Motor neuron (in vitro differentiated cells): ENCODE measurements at places on chromosomes 12 and 14.
A peak's percentile ranks its signal among the peaks of the same experiment; 100 is the strongest.

GRCh38 chr12:132305560-132305966 is 23.8 kb downstream of the GALNT9 start:
- no peak for ATAC-seq

DNA sequence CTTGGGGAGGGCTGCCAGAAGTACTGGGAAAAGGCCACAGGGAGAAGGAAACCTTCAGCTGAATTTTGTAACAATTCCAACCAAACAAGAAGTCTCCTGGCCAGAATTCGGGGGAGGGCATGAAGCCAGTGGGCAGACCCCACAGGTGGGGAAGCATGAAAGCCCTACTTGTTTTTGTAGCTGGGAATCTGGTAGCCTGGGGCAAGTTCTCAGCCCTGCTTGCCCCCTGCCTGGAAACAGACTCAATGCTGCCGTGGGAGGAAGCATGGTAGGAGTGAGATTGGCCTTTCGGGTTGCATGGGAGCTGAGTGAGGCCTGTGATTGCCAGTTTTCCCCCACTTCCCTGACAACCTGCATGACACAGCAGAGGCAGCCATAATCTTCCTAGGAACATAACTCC is 259.2 kb upstream of the RMST start:
- no peak for ATAC-seq

GRCh38 chr12:482061-482460 is 22.3 kb downstream of the B4GALNT3 start:
- ATAC-seq: no peak

GRCh38 chr12:40534828-40535227 is 157.4 kb upstream of the CNTN1 start:
- no peak for ATAC-seq

- peak; percentile 86 for ATAC-seq
Observed at GRCh38 chr12:123078120-123078465, 72.8 kb downstream of the PITPNM2 start.

GRCh38 chr14:90184571-90185266 is 71.6 kb upstream of the PSMC1 start:
- ATAC-seq: no peak

DNA sequence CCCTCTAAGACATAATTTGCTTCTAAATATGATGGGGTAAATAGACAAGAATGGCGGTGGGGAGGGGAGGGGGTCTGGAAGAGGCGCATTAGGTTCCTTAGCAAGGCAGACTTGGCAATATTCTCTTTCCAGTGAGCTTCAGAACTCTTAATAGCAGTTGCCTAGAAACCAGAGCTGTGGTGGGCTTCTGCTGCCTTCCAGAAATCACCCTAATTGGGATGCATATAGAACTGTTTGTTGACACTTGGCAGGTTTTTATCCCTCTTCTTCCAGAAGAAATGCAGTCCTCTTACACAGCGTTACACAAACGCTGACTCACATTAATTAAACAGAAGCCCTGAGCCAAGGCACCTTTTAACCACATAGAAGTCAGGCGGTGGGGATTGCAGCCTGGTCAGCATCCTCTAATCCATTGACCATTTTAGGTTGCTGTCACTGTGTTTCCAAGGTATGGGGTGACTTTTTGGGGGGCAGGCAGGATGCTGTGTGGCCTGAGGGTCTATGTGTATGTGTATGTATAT is 114.1 kb downstream of the CCDC60 start:
- peak; percentile 79 for ATAC-seq

DNA sequence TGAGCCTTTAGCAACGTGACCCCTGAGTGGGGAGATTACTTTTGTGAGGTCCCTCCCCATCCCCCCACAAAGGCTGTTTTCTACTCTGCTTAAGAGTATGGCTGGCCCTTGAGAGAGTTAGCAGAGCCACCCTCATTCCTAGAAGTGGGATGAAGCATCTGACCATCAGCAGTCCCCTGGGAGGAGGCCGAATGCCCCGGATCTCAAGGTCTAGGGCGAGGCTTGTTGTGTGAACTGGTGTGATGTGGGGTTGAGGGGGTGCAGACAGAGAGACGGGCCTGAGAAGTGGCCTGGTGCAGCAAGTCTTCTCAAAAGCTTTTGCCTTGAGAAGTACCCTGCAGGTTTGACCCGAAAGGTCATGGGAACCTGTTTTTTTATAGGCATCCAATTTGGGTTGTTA is 153.0 kb upstream of the FKBP4 start:
- no peak for ATAC-seq

- ATAC-seq: no peak
Observed at GRCh38 chr14:27367345-27367744, 769.5 kb upstream of the NOVA1 start.

- ATAC-seq: no peak
Observed at GRCh38 chr14:57943038-57943437, 77.1 kb upstream of the SLC35F4 start.

DNA sequence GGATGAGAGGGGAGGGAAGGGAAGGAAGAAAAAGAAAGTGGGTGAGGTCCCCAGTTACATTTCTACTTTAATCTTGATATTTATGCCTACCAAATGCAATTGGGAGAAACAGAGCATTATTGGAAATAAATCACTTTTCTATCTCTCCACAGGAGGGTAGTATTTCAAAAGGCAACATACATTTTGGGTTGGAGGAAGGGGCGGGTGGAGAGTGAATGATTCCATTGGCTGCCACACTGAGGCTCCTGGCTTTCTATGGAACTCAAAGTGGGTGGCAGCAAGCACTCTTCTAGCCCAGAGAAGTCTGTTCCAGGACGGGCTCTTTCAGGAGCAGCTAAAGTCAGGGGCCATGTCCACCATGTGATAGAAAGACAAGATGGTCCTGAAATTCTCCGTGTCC is 441.3 kb downstream of the DAD1 start:
- ATAC-seq: no peak

DNA sequence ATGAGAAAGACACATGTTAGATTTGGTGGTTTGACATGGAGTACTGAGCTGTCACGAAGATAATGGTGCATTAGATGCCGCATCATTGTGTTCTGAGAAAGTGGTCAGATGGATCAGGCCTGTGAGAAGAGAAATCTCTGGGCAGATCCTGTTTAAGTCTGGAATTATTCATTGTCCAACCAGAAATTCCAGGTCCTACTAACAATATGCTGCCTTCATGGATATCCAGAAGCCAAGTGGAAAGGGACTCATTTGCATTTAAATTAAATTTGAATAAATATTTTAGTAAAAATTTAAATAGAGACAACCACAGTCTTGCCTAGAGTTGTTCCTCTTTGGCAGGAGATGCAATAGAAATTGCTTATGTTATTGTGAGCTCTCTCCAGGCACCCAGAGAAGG is 330.5 kb upstream of the TMEM132C start:
- no peak for ATAC-seq

- ATAC-seq: no peak
Observed at GRCh38 chr12:110310763-110311162, 29.7 kb downstream of the ATP2A2 start.

DNA sequence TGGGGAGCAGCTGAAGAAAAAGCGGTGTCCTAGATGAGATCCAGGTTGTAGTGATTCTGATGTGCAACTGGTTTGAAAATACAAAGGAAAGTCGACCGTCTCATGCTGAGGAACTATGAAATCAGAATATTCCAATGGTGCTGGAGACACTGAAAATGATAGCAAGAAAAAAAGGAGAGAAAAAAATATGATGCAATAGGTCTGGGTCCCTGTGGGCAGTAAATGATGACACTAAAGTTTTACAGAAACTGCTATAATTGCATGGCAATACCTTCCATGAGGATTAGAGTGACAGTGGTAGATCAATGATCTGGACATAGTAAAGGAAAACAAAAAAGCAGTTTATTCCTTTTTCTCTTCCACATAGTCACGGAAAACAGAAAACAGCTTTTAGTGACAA is 2.3 kb downstream of the PYM1 start:
- no peak for ATAC-seq

- ATAC-seq: no peak
Observed at GRCh38 chr14:70832561-70833305, 23.4 kb upstream of the MAP3K9 start.

- ATAC-seq: no peak
Observed at GRCh38 chr12:6959805-6960592, 8.8 kb downstream of the PTPN6 start.

- ATAC-seq: no peak
Observed at GRCh38 chr14:50018201-50018932, 98.0 kb downstream of the VCPKMT start.

- ATAC-seq: no peak
Observed at GRCh38 chr12:57456145-57456700, 1.1 kb downstream of the INHBE start.

GRCh38 chr14:77175843-77176242 is 5.8 kb upstream of the TMEM63C start:
- no peak for ATAC-seq

DNA sequence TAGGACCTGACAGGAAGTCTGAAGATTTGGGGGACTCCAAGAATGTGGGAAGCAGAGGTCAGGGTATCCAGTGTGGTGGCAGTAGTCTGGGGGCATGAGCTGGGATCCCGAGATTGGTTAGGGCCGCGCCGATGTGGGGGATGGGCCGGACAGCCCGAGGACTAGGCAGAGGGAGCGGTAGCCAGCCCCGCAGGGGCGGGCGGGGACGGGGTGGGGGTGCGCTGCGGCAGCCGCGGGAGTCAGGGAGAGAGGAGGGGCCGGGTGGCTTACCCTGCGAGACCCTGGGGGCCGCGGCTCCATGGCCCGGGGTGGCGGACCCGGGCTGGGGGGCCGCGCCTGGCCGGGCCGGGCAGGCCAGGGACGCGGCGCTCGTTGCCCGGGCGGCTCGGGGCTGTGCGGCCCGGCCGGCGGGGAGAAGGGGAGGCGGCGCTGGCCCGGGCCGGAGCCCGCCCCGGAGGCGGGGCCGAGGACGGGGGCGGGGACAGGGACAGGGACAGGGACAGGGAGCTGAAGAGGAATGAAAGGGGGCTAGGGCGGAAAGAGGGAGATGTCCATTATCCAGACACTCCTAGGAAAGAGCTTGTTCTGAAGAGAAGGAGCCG is 5.6 kb downstream of the ZNF385A start:
- ATAC-seq: peak; percentile 92

DNA sequence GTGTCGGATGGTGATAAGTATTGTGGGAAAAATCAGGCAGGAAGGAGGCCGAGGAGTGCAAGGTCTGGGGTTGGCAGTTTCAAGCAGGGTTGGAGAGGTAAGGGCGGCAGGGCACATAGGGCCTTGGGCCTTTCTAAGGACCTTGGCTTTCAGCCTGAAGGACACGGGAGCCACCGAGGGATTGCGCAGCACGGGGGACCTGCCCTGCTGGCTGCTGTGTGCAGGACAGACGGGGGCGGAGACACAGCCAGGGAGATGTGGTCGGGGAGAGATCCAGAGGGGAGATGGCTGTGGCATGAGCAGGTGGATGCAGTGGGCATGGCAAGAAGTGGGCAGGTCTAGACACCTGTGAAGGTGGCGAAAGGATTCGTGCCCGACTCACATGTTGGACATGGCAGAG is 14.7 kb downstream of the OTUB2 start:
- no peak for ATAC-seq

- no peak for ATAC-seq
Observed at GRCh38 chr12:90897986-90898385, 57.0 kb downstream of the CCER1 start.

DNA sequence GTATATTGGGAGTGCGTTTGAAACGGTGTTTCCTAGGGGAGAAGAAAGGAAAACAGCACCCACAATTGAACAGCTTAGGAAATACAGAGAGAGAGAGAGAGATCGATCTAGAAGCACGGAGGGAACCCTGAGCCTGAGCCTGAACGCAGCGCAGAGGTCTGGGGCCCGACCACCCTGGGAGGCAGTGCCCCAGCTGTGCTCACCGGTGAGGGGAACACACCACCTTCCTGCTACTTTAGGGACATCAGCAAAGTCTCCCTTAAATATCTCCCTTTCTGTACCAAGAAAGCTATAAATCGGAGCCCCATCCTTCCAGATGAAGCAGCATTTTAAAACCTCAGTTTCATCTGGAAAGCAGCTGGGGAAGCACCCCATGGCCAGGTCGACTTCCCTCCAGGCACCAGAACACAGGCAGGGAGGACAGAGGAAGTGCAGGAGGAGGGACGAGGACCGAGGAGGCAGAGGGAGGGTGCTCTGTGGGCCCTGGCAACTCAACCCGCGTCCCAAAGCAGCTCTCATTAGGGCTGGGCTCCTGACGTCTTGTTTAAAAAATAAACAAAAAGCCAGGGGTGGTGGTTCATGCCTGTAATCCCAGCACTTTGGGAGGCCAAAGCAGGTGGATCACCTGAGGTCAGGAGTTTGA is 12.2 kb downstream of the RIMBP2 start:
- ATAC-seq: no peak

GRCh38 chr14:43786066-43786762 is 720.9 kb downstream of the FSCB start:
- no peak for ATAC-seq

- peak; percentile 90 for ATAC-seq
Observed at GRCh38 chr14:64444984-64445845, 20.1 kb upstream of the AKAP5 start.

DNA sequence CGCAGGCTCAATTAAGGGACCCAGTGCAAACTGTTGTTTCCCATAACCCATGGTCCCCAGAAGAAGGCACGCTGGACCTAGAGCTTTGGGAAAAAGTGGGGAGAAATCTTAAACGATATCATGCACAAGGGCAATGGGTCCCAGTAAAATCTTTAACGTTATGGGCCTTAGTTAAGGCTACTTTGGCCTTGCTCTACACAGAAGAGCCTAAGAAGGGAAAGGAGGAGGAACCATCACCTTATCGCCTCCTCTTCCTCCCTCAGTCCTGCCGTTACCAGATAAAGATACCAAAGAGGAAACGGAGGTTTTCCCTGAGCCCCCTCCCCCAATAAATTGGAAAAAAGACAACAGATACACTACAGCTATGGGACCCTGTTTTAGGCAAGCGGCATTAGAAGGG is 116.9 kb downstream of the PPHLN1 start:
- ATAC-seq: no peak

- ATAC-seq: no peak
Observed at GRCh38 chr12:3962631-3963483, 89.7 kb upstream of the PARP11 start.

DNA sequence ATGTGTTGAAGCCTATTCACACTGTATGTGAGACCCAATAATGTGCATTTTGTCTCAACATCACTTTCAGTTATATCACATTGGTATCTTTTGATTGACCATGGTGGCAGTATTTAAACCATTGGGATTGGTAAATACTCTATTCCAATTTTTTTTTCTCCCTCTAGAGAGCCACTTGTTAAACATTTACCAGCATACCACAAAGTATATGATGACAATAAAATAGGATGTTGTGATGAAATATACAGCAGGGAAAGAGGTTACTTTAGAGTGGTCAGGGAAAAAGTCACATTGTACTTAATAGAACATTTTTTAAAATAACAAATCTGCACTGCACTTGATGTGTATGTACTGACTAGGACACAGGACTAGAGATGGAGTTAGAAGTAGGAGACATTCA is 5.6 kb upstream of the LIN7A start:
- ATAC-seq: no peak

GRCh38 chr14:19823178-19823577 is 19.6 kb downstream of the OR4N2 start:
- no peak for ATAC-seq

- peak; percentile 76 for ATAC-seq
Observed at GRCh38 chr14:100078997-100079725, 13.9 kb downstream of the EVL start.

DNA sequence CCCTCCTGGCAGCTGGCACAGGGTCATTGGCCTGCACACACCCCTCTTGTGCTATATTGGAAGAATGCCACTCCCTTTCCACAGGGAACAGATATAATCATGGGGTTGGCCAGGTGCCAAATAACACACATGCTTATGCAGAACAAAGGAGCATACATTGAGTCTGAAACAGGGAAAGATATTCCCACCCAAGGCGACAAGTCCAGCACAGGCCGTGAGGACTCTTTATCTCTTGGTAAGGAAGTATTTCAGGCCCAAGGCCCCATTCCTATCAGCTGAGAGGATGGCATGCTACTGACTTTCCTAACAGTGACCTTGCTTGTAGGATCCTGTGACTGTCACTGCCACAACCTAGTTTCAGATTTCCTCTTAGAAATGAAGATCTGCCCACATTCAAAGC is 59.0 kb upstream of the STXBP6 start:
- peak; percentile 76 for ATAC-seq
